ENCODE measurements at places on chromosomes 16 and 17.

DNA sequence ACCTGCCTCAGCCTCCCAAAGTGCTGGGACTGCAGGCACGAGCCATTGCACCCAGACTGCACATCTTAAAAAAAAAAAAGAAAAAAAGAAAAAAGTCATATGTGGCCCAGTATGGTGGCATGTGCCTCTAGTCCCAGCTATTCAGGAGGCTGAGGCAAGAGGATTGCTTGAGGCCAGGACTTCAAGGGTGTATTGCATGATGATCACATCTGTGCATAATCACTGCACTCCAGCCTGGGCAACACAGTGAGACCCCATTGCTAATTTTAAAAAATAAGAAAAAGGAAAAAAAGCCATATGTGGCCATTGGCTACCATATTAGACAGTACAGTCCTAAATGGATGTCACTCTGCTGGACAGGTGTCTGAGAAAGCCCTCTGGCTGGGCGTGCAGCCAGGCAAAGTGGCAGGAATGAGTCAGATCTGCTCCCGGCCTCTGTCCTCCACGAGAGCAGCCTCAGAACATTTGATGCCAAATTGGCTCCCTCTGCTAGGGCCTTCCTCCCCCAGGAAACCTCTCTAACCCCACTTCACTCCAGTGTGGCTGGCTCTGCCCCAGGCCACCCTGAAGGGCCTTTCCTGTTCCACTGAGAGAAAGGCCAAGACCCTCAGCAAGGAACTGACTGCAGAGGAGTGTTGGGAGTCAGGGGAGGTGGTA lies 14.7 kb downstream of the CA7 start:
- no peak for DNase-seq

- DNase-seq, result no peak
Observed at GRCh38 chr16:84667600-84668309, 19.4 kb downstream of the KLHL36 start.

DNA sequence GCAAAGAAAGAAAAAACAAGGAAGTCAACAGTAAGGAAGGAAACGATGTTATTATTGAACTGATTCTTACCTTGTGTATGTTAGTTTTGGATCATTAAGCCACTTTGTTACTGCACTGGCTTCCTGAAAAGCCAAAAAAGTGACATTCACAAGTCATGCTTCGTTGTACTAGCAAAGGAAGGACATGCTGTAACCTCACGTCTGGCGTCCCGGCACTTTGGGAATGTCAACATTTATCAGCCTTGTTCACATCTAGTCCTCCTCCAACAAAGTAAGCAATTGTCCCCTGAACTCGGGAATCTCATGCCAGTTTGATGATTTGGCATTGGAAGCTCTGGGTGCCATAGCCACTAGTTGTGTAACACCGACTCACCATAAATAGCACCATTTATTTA lies 731 bp upstream of the MKS1 start:
- no peak for DNase-seq

- DNase-seq, result no peak
Observed at GRCh38 chr17:19716108-19717030, at the start of gene SLC47A2. Gene SLC47A2 (minus strand): TSS chr17:19716584. CDS start chr17:19716555, 29 bp downstream.

- DNase-seq, result no peak
Observed at GRCh38 chr17:80482555-80483308, 6.3 kb upstream of the NPTX1 start.

GRCh38 chr16:56783344-56783743 lies 53.4 kb downstream of the NUP93 start:
- DNase-seq, result no peak

GRCh38 chr17:76956846-76957540 lies 88.8 kb downstream of the MGAT5B start:
- DNase-seq, result no peak

- DNase-seq, result no peak
Observed at GRCh38 chr17:42131981-42132432, 9.4 kb downstream of the HSPB9 start.

DNA sequence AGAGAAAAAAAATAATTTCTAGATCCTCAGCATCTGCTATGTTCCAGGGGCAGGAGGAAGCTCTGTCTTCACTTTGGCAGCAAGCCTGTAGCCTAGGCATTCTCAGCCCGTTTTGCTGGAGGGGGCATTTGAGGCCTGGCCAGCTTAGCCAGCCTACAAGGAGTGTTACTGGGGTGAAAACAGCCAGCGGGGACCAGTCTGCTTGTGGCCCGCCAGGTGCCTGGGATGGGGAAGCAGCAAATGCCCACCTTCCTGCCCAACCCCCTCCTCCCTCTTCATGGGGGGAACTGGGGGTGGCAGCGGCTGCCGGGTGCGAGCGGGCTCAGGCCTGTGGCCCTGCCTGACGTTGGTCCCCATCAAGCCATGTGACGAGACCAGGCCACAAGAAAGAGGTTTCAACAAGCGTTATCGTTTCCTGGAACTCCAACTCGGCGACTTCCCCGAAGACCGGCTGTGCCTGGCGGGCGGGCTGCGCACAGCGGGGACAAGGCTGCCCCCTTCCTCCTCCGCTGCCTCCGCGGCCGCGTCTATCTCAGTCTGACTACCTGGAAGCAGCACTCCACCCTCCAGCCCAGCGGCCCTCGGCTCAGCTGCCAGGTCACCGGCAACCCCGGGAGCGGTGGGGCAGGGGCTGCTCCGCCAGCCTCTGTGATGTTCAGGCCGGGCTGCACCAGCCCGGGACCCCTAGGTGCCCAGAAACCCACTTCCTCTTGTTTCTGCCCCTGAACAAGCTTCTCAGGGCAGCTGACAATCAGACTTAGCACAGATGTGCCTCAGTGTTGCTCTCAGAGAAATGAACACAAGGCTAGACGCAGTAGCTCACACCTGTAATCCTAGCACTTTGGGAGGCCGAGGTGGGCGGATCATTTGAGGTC lies 22.9 kb downstream of the SOCS1 start:
- DNase-seq, result peak; percentile 90

- peak; percentile 60 for DNase-seq
Observed at GRCh38 chr16:80580109-80580832, 39.5 kb downstream of the DYNLRB2 start.

- DNase-seq, result no peak
Observed at GRCh38 chr17:44757045-44757917, 1.5 kb upstream of the ADAM11 start.

DNA sequence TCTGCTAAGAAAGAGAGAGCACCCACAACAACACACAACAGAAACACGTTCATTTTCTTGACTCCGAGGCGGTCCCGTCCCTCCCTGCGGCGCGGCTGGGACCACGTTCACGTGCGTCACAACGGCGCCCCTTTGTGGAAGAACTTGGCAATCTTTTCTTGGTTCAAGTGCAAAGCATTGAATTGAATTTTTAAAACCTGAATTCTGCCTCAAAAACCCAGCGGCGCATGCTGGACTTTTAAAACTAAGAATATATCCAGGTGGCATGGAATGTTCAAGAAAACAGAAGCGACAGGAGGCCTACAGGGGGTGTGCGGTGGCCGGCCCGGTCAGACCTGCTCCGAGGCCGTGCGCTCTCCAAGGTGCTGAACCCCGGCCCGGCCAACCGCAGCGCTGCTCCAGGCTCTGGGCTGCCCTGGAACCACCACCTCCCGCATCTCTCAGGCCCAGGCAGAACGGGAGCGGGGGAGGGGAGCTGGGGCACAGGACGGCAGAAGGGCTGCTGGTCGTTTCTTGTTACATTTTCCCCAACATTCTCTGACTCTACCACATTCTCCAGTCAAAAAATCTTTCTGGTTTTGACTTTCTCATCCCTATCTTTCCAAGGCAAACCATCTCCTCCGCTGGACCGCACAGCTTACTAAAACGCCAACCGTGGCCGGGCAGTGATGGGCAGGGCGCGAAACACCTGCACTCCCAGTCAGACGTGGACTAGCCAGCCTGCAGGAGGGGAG lies 3.4 kb upstream of the HEXD start:
- peak; percentile 70 for DNase-seq

DNA sequence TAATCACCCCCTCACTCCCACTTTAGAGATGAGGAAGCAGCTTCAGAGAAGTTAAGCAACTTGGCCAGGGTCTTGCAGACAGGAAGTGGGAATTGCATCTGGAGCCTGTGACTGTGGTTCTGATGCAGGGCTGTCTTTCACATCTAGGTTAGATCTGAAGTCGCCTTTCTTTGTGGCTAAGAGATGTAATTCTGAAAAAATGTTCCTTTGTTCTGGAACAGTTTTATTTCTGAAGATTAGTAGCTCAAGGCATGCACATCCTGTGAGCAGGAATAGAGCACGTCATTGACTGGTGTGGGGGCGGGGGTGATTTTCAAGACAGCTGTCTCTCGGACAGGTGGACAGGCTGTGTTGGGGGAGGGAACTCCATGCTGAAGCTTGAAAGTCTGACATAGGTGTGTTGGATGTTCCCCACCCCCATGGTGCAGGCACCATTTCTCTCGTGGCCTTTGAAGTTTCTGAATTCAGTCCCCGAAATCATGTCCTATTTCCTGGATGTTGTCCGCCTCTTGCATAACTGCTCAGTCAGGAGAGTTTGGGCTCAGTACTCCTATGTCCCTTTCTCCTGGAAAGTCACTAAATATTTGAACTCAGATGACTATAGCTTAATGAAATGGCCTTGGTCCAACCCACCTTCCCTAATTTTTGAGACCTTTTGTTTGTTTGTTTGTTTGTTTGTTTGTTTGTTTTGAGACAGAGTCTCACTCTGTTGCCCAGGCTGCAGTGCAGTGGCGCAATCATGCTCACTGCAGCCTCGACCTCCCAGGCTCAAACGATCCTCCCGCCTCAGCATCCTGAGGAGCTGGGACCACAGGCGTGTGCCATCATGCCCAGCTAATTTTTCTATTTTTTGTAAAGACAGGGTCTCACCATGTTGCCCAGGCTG lies 21.0 kb upstream of the HERPUD1 start:
- DNase-seq, result peak; percentile 33

DNA sequence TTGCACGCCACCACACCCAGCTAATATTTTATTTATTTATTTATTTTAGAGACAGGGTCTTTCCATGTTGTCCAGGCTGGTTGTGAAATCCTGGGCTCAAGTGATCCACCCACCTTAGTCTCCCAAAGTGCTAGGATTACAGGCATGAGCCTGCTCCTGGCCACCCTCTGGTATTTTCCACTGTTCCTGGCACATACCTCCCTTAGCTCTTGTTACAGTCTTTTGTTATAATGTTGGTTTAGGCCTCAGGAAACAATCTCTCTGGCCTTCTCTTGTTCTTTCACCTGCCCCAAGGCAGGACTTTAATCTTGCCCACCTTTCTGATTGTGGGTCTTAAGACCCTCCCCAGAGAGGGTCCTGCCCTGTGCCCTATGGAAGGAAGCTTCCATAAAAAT lies 3.6 kb upstream of the CYTH1 start:
- DNase-seq, result no peak

DNA sequence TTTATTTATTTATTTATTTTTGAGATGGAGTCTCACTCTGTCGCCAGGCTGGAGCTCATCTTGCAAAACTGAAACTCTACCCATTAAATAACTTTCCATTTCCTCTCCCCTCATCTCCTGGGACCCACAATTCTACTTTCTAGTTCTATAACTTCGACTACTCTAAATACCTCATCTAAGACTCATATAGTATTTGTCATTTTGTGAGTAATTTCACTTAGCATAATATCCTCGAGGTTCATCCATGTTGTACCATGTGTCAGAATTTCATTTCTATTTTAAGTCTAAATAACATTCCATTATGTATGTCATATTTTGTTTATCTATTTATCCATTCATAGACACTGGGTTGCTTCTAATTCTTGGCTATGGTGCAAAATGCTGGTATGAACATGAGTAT lies 5.1 kb upstream of the NT5M start:
- DNase-seq, result no peak

- DNase-seq, result no peak
Observed at GRCh38 chr17:17207998-17208397, 1.9 kb upstream of the PLD6 start.

DNA sequence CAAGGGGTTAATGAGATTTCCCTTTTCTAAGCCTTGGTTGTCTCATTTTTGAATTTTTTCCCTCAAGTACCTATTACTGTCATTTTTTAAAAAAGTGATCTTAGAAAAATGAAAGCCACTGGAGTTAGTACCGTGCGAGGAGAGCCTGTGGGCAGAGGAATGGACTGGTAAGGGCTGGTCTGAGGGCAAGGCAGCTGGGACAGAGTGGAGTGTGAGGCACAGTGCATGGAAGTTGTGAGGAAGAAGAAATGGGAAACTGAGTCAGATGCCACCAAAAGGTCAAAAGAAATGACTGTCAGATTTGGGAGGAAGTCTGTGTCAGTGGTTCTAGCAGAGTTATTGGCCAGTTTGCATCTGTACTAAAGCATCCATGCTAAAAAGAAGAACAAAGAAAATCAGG lies 8.2 kb downstream of the RASD1 start:
- DNase-seq, result no peak

GRCh38 chr16:11796227-11797165 lies 562 bp downstream of the ZC3H7A start:
- no peak for DNase-seq

Measured in activated T-cell treated with anti-CD3 and anti-CD28 coated beads for 48 hours (primary cell).